K562 (cell line): ENCODE measurements at places on chromosomes 3 and 15. TPM values are rescaled to one million over a fixed set of nuclear protein-coding genes. Genes with fewer than 3 reads are reported as not detected.

- DNase-seq, result no peak
These were observed 223.2 kb downstream of the MTHFS start for GRCh38 chr15:79673416-79674123.

Gene CHL1
- total RNA-seq, result 0.02 TPM in 1 of 2 replicates, not detected in the other

DNA sequence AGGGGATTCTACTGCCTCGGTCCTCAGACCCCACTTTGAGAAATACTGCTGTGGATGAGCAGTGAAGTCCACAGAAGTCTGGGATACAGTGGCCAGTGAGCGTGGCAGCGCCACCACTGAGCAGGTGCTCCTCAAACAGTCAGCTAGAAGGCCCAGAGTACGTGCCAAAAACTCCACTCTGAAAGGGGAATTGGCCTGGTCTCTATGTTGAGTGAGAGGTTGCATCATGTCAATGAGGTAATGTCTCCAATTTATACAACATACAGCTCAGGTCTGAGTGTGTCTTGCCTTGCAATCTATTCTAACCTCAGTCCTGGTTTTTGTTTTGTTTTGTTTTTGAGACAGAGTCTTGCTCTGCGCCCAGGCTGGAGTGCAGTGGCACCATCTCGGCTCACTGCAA is 53.3 kb upstream of the ETV5 start:
- no peak for DNase-seq

Gene TNNC1
- 0.47 TPM in 1 of 2 replicates, not detected in the other for total RNA-seq

DNA sequence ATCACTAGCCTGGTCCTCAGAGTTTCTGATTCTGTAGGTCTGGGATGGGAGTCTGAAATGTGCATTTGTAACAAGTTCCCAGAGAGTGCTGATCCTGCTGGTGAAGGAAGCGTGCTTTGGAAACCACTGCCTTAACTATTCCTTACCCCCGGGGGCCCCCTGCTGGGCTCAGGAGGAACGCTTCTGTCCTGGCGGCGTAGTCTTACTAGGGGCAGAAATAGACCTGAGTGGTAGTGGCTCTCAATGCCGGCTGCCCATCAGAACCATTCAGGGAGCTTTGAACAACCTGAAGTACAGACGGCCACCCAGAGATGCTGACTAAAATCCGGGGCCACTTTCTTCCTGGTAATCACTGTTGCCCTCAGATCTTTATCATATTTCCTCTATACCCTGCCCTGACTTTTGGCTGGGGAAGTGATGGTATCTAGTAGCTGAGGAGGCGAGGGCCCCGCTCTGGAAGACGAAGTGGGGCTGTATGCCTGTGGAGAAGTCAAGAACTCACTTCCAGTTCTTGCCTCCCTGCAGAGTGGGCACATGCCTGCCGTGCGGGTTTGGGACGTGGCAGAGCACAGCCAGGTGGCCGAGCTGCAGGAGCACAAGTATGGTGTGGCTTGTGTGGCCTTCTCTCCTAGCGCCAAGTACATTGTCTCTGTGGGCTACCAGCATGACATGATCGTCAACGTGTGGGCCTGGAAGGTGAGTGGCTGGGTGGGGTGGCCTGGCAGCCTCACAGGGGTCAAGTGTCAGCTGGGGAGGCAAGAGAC is 16.3 kb upstream of the JMJD7 start:
- peak; percentile 85 for DNase-seq

DNA sequence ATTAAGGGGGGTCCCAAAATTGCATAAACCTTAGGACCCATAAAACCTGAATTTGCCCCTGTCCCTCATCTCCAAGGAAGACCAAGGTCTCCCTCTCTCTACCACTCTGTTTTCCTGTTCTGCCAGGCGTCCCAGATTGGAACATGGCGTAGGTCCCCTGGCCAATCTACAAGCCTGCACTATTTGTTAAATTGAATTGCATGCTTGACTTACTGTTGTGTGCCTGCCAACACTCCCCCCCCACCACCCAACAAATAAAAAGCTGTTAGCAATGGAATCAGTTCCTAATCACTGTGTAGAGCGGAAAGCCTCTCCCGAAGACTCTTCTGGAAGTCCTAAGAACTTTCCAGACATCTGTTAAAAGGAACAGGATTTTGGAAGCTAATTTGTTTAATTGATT is 11.7 kb downstream of the CTXND1 start:
- DNase-seq, result no peak
